ENCODE measurements at places on chromosomes 16 and 17.

- DNase-seq, result no peak
Observed at GRCh38 chr16:74726716-74727115, 26.1 kb upstream of the MLKL start.

DNA sequence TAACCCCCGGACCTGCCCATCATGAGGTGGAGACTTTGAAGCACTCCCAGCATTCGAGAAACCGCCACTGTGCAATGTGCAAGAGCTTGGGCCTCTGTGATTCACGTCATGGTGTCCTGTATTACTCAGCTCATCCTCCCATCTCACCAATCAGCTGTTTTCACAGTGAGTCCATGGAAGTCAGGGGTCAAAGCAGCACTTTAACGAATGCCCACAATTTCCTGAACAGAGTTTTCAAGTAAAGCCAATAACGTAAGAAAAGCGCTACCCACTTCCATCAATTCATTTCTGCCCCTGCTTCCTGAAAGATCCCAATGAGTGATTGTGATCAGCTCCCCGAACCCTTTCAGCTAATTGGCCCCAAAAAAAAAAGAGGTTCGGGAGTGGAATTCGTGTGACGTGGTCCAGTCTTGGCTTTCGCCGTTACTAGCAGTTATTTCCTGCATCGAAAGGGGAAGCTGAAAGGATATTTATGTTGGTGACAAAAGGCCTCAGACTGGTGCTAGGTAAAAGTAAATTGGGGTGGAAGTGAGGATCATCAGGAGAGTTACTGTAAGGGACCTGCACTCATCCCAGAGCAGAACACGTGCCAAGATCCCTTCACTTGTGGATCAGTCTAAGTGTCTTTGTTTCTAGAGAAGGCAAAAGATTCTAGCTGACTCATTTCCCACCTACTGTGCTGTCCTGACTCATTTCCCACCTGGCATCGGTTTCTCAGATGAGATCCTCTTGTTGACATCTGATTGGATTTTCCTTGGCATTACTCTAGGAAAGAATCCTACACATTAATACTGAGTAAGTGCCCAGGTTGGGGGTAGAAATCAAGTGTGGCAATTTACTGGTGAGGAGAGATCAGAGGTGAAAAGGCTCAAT is 136.7 kb upstream of the NUDT7 start:
- no peak for DNase-seq

- no peak for DNase-seq
Observed at GRCh38 chr17:57557834-57558681, 187.0 kb downstream of the CCDC182 start.

DNA sequence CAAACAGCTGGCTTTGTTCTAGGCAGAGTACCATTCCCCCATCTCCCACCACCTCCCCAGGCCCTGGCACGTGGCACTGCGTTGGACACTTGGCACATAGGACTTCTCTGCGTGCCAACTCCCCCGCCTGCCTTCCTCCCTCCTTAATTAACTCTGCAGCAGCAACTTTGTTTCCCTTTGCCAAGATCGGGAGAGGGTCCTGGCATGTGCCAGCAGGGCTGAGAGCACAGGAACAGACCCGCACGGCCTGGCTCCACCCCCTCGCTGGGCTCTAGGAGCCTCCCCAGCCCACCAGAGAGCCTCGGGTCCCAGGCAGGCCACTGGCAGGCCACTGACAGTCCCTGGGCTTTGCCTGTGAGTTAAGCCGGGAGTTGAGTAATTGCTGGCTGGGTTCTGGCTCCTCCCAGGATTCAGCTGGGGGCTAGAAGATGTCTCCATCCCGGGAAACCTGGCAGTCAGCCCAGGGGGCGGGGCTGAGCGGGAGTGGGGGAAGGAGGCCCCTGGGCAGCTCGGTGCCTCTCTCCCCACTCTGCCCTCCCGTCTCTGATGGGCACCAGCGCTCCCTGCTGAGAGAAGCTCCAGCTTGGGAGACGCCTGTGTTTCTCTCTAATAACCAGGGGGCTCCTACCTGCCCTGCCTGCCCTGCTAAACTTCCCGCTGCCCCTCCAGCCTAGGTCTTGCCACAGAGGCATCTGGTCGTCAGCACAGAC is 224.0 kb upstream of the TNRC6C start:
- DNase-seq, result peak; percentile 88

- DNase-seq, result no peak
Observed at GRCh38 chr16:26019381-26020242, 327.9 kb downstream of the HS3ST4 start.

- no peak for DNase-seq
Observed at GRCh38 chr16:23682181-23682580, 3.5 kb downstream of the PLK1 start.

- no peak for DNase-seq
Observed at GRCh38 chr17:61250335-61250890, 149.2 kb upstream of the TBX2 start.

DNA sequence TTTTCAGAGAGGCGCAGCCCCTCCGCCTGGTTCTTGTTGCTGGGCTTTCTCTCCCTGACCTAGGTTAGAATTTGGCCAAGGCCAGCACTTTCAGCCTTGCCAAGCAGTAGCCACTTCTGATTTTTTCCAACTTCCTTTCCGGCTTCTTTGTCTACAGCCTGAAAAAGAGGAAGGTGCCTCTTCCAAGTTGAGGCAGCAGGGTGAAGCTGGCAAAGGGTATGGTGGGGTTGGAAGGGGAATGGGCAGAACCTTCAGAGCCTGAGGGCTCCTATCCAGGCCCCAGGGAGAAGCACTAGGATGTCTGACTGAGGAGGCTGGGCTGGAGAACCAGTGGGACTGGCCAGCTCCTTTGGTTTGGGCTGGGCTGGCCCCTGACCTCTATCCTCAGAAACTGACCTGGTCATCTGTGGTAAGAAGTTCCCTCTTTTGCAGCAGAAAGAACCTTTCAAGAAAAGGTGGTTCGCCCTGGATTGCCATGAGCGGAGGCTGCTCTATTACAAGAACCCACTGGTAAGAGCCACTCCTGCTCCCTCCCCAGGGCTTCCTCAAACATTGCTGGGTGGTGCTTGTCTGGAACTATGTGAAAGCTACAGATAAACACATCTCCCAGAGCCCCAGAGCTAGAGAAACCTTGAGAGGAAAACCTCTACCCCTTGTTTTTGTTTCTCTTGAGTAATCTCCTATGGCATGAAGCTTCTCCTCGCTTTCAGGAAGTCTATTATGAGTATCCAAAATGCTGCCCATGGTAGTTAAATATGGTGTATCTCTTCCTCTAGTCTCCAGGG is 16.6 kb upstream of the RNF135 start:
- peak; percentile 37 for DNase-seq

- DNase-seq, result no peak
Observed at GRCh38 chr17:19378416-19379360, at the start of gene MAPK7. Gene MAPK7, plus strand, starts transcription at chr17:19378498. Its CDS starts 403 bp downstream, at chr17:19378901.

GRCh38 chr16:30535777-30536190 is 1.1 kb upstream of the ZNF747 start:
- no peak for DNase-seq

GRCh38 chr17:33695431-33695830 is 402.3 kb upstream of the ASIC2 start:
- no peak for DNase-seq

DNA sequence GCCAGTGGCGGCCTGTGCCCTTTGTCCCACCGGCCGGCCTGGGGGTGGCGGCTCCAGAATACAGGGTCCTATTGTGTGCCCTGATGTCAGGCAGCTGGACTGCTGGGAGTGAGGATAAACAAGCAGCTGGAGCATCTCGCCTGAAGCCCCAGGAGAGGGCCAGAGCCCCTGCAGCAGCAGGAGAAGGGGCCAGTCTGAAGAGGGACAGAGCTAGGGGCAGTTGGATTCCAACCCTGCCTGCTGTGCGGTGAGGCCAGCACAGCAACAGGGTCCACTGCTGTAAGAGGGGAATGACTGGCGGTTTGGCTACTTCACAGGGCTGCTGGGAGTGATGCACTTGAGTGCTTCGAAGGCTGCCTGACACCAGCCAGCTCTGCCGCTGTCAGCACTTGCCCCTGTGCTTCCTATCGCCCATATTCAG is 25.0 kb downstream of the RAB11FIP4 start:
- peak; percentile 89 for DNase-seq

- DNase-seq, result no peak
Observed at GRCh38 chr17:4006165-4006589, 41.9 kb upstream of the ATP2A3 start.

DNA sequence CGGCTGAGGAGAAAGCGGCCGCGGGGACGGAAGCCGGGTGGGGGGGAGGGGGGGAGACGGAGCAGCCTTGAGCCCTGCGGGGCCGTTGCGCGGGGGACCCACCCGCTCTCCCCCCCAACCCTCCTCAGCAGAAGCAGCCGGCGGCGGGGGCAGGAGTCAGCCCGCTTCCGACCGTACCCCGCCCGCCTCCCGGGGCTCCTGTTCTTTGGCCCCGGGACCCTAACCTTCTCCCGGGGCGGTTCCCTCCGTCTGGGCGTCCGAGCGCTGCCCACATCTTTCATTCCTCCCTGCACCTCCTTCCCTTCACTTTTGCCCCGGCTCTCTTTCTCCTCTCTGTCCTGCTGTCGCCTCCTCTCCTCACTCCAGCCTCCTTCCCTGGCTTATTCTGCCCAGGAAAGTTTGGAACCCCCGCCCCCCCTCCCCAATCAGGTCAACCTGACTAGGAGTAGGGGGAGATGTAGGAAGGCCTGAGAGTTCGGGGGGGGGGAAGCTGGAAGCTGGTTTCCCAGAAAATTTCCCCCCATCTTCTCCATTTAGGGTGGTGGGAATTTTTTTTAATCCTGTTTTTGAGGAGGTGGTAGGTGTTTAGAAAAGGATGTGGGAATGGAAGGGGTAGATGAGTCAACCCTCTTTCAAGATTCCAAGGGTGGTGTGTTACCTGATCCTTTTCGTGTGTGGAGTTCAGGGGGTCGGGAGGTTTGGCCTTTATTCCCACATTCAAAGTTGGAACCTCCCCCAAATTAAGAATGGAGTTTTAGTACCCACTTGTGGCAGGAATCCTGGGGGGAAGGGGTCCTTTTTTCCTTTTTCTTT is 427 bp upstream of the NLK start:
- DNase-seq, result no peak

- no peak for DNase-seq
Observed at GRCh38 chr17:14092808-14093207, 23.5 kb downstream of the COX10 start.

- DNase-seq, result no peak
Observed at GRCh38 chr16:16982614-16983013, 488.1 kb downstream of the XYLT1 start.

- DNase-seq, result no peak
Observed at GRCh38 chr16:58419241-58419990, 27.1 kb downstream of the GINS3 start.

GRCh38 chr16:12531937-12532336 is 271.8 kb downstream of the CPPED1 start:
- DNase-seq, result no peak

- DNase-seq, result no peak
Observed at GRCh38 chr16:50767197-50767596, 25.3 kb downstream of the CYLD start.

DNA sequence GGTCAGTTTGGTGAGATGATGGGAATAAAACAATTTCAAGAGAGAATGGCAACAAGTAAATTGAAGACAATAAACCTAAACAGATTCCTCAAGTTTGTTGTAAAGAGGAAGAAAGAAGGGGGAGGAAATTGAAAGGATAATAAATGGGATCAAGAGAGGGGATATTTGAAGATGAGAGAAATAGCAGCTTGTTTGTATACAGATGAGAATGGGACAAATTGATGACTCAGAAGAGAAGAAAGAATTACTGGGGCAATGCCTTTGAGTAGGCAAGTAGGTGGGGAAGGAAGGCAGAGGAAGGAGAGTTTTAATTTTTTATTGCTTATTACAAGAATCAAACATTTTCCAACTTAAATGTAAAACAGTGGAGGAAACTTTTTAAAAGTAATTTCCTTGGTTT is 98.3 kb downstream of the CHD9 start:
- no peak for DNase-seq

GRCh38 chr17:48995974-48996721 is 1.0 kb upstream of the IGF2BP1 start:
- no peak for DNase-seq

DNA sequence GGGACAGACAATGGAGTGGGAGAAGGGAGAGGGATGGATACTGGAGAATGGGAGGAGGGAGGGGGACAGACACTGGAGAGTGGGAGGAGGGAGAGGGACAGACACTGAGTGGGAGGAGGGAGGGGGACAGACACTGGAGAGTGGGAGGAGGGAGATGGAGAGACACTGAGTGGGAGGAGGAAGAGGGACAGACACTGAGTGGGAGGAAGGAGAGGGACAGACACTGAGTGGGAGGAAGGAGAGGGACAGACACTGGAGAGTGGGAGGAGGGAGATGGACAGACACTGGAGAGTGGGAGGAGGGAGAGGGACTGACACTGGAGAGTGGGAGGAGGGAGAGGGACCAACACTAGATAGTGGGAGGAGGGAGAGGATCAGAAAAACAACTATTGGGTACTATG is 426.7 kb upstream of the PMFBP1 start:
- DNase-seq, result no peak

GRCh38 chr17:55664287-55664686 is 58.4 kb downstream of the TMEM100 start:
- DNase-seq, result no peak

GRCh38 chr17:7156342-7156940 is 22.7 kb downstream of the ASGR1 start:
- no peak for DNase-seq

- DNase-seq, result peak; percentile 66
Observed at GRCh38 chr16:63461248-63461841, 1425.1 kb upstream of the CDH8 start.

GRCh38 chr16:76396977-76397376 is 119.8 kb downstream of the CNTNAP4 start:
- DNase-seq, result no peak

DNA sequence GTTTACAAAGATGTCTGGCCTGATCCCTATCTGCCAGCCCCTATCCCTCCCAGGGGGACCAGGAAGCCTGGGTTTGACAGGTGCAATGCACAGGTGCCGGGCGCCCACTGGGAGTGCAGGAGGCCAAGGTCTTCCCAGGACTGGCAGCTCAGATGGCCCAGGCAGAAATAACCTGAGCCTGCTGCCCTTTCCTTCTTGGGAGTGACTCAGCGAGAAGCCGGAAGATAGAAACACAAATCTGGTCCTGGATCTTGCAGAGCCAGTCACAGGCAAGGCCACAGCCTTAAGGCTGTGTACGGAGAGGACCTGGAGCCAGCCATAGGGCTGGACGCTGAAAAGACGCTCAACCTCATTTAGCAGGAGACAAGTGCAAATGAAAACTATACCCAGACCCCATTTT is 27.7 kb downstream of the GPR142 start:
- no peak for DNase-seq

DNA sequence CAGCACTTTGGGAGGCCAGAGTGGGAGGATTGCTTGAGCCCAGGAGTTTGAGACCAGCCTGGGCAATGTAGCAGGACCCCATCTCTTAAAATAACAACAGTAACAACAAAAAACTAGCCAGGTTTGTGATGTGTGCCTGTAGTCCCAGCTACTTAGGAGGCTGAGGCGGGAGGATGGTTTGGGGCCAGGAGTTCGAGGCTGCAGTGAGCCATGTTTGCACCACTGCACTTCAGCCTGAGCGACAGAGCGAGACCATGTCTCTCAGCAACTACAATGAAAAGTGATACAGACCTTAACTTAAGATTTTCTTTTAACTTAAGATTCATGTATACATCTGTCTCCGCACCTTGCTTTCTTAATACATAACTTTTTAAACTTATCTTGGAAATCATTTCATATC is 17.2 kb downstream of the NKD1 start:
- DNase-seq, result no peak

- no peak for DNase-seq
Observed at GRCh38 chr17:71286625-71287024, 834.2 kb upstream of the SOX9 start.
